ENCODE measurements at places on chromosomes 5 and 9. TPM values are rescaled to one million over a fixed set of nuclear protein-coding genes. Genes with fewer than 3 reads are reported as not detected.

DNA sequence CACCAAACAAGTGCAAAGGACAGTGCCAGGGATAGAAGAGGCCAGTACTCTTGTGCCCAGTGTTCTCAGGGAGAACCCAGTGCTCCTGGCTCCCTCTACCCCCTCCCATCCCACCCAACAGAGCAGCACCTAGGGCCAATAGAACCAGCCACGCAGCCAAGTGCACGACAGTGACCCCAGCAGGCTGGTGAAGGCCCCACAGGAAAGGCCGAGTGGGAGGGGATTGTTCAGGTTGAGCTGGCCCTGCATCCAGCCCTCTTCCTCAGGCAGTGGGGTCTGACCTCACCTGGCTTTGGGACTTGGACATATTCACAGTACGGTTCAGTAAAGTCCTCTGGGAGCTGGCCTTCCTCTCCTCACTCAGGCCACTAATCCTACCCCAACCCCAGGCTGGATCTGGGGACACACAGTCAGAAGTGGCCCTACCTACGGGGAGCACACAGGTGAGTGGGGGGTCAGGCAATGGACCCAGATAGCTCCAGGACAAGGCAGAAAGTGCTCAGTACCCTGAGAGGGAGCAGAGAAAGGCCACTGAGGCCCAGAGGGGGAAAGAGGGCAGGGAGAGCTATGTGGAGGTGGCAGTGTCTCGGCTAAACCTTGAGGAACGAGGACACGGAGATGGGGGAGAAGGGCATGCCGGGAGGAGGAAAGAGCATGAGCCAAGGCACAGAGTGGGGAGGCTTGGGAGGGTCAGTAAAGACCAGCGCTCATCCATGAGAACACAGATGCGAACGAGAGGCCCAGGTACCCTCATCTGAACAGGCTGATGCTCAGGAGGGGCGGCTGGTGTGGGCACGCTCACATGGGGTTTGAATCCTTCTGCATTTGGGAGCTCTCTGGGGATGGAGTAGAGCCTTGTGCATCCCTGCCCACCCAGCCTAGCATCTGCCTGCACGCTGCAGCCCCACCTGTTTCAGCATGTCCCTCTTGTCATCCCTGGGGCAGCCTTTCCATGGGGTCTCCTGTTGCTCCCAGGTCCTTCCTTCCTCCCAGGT is 25.6 kb downstream of the POLR1E start:
- no peak for DNase-seq

DNA sequence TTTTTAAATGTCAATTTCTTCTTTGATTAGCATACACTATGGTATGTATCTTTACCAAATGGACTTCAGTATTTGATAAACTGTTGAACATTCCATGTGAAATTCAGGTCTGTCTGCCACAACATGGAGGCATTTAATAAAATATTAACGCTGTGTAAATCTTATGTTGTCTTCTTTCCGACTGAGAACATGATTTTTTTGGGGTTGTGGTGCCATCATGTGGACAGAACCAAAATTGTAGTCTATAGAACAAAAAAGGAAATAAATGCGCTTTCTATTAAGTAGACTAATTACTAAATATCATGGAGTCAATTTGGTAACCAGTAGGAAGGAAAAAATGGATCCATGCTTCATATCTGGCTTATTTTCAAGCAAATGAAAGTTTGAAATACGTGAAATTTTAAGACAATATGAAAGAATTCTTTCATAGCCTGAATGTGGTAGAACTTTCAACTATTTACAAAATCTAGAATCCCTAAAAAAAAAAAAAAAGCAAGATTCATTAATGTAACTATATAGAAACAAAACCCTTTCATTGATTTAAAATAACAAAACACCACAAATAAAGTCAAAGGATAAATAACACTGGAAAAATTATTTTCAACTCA is 2.8 kb upstream of the PLK2 start:
- no peak for DNase-seq

- DNase-seq, result peak; percentile 73
These were observed 49.5 kb upstream of the ELOVL7 start for GRCh38 chr5:60893521-60893920.

DNA sequence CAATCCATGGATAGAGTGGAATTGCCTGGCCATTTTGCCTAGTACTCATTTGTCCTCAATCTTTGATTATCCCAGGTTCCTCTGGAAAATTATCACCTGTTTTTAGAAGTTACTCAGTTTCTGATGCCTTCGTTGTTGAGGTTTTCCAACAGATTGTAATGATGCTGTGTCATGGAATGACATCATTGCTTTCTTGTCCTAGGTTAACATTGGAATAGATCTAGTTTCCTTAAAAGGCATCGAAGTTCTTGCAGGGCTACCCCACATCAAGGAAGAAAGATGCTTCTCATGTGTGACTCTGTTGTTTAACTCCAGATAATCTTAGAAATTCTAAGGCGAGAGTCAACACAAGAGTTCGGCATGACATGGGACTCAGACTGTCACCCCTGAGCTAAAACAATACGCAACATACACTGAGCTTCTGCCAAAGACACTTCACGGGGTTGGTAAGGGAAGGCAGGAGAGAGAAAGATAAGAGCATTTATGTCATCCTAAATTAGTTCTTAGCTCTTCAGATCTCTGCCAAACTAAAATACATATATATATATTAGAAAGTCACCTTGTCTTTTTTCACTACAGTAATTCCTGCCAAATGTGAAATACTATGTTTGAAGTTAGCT is 293.2 kb upstream of the WWC1 start:
- DNase-seq, result no peak

- no peak for DNase-seq
These were observed 2.9 kb downstream of the FPGS start for GRCh38 chr9:127805620-127806019.

- no peak for DNase-seq
These were observed 150.9 kb upstream of the DMRT1 start for GRCh38 chr9:690517-691111.

GRCh38 chr9:78786794-78787193 is 489.9 kb downstream of the PSAT1 start:
- DNase-seq, result no peak

GRCh38 chr5:150254774-150255173 is 34.8 kb downstream of the CAMK2A start:
- no peak for DNase-seq

DNA sequence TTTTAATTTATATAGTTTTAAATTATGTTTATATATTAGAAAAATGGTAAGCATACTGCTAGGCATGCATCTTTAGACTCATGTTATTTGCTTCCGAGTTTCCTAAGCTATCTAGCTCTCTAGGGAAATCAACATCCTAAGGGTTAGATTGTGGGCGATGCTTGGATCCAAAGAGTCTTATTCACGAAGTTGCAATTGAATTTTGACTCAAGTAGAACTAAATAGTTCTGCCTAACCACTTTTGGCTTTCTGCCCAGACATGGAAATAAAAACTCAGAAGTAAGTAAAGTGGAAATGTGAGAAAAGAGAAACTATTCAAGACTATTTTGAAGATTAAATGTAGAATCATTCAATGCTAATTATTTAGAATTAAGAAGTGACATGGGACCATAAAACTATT is 440.4 kb downstream of the CDH18 start:
- DNase-seq, result no peak

GRCh38 chr5:36206913-36207312 is 34.8 kb downstream of the NADK2 start:
- DNase-seq, result no peak

DNA sequence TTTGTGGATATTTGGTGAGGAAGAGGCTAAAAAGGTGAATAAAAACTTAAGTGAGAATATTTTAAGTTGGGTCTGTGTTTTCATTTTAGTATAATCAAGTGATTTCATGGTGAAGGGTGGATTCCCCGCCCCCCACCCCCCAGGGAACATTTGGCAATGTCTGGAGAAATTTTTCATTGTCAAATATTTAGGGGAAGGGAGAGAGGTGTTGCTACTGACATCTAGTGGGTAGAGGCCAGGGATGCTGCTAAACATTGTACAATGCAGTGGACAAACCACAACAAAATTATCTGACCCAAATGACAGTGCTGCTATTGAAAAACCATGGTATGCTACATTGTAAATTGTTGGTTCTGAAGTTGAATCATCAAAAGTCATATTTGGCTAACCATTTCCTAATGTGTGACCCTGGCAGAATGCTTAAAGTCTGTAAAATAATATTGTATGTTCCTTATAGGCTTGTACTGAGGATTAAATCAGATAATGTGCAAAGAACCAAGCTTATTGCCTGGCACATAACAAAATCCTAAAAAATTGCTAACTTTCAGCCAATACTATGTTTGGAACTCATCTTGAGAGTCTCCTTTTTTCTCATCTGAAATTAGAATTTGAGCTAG is 5.6 kb downstream of the C5orf24 start:
- no peak for DNase-seq

DNA sequence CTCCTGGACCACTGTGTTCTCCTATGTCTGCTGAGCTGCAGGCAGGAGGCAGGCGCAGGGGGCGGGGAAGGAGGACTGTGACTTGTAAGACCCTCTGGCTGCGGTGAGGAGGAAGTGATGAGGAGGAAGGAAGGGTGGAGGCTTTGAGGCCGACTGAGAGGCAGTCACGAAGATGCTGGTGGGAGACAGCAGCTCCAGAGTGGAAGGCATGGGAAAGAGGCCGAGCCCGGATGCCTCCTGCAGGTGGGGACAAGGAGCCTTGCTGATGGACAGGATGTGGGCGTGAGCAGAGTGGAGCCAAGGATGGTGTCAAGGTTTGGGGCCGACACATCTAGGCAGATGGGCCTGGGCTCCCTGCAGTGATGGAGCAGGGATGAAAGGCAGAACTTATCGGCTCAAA is 74.3 kb upstream of the ICE1 start:
- no peak for DNase-seq

DNA sequence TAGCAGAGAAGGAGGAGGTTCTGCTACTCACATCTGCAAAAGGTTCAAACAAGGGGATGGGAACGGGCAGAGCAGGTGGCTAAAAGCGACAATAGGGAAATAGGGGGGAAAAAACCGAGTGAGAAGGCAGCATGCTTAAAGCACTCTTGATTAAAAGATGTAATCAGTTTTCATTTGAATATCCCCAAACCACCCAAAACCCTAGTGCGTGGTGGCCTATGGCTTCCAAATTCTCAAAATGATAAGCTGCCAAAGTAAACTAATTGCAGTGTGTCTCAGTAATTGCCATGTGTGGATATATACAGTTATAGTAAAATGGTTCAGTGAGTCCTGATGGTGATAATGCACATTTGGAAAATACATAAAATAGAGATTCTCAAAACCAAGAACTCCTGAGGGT is 315.2 kb upstream of the RFX3 start:
- DNase-seq, result no peak

DNA sequence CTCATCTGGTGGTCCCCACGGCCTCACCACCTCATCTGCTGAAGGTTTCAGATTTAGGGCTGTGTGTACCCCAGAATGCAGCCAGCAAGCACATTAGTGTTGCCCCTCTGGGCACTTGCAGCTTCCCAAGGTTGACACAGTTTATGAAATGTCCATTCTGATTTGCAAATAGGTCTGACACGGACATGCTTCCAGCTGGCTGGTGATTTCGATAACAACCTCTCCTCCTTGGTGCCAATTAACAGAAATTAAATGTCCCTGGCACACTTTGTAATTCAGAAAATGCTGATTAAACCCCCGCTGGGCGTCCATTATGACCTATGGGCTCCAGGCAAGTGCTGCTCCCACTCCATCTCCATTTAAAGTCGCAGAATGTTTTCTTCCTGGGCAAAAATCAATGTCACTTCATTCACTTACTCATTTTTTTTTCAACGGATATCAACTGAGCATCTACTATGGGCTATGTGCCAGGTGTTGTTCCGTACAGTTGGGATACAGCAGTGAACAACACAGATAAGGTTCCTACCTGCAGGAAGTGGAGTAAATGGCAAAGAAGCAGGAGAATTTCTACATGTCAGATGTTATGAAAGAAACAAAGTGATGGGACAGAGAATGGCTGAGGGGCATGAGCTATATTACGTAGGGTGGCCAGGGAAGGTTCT is 32.0 kb downstream of the PLAC8L1 start:
- DNase-seq, result no peak

DNA sequence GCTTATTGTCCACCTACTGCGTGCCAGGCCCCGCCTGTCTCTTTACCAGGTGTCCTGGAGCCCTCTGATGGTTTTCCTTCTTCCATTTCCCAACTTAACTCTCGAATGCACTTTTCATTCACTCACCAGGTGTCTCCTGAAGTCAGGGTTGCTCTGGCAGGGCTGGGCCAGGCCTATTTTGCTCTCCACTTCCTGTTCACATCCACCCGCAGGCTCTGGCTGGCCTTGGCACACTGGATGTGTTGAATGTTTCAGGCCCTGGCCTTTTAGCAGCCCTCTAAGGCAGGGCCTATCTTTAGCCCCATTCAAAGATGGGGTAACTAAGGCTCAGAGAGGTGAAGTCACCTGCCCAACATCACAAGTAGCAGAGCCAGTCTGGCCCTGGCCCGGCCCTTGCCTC is 16.4 kb downstream of the LRRC8A start:
- no peak for DNase-seq

DNA sequence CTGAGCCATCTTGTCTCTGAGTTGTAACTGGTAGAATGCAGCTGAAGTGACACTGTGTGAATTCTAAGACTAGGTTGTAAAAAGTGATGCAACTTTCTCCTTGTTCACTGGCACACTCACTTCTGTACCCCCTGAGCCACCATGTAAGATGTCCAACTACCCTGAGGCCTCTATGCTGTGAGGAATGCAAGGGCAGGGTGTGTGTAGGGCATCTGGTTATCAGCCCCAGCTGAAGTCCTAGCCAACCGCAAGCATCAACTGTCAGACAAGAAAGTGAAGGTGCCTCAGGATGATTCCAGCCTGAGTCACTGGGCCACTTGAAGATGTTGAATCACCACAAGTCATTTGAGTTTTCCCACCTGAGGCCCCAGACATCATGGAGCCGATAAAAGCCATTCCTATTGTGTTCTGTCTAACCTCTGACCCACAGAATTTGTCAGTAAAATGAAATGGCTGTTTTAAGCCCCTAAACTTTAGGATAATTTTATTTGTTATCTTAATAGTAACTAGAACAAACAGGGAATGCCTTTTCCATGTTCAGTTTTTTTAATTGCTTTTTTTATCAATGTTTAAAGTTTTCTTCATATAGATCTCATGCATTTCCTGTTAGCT is 18.7 kb upstream of the RHOBTB3 start:
- DNase-seq, result peak; percentile 49

- DNase-seq, result no peak
These were observed 255.6 kb downstream of the NFIB start for GRCh38 chr9:14058325-14058688.

The ZDHHC11 gene
- 26.0 TPM for total RNA-seq

The DAB2IP gene
- 61.8 TPM for total RNA-seq

The PRDM12 gene
- 0.10 TPM for total RNA-seq

The CARTPT gene
- total RNA-seq, result 0.69 TPM

The SLC25A48 gene
- total RNA-seq, result not detected

The TOR4A gene
- 62.6 TPM for total RNA-seq

The CXCL14 gene
- 2.9 TPM for total RNA-seq

The TARS1 gene
- total RNA-seq, result 36.1 TPM

The FAM78A gene
- 19.1 TPM for total RNA-seq

The ARHGEF28 gene
- total RNA-seq, result 14.4 TPM

The CLTA gene
- 218 TPM for total RNA-seq

All from upper lobe of left lung (tissue), 6 donors.